CD4-positive, alpha-beta T cell treated with Interleukin-21 for 1 hour (primary cell): ENCODE measurements at places on chromosomes 5 and 9.

GRCh38 chr9:22405869-22406659 is 40.6 kb upstream of the DMRTA1 start:
- no peak for DNase-seq

DNA sequence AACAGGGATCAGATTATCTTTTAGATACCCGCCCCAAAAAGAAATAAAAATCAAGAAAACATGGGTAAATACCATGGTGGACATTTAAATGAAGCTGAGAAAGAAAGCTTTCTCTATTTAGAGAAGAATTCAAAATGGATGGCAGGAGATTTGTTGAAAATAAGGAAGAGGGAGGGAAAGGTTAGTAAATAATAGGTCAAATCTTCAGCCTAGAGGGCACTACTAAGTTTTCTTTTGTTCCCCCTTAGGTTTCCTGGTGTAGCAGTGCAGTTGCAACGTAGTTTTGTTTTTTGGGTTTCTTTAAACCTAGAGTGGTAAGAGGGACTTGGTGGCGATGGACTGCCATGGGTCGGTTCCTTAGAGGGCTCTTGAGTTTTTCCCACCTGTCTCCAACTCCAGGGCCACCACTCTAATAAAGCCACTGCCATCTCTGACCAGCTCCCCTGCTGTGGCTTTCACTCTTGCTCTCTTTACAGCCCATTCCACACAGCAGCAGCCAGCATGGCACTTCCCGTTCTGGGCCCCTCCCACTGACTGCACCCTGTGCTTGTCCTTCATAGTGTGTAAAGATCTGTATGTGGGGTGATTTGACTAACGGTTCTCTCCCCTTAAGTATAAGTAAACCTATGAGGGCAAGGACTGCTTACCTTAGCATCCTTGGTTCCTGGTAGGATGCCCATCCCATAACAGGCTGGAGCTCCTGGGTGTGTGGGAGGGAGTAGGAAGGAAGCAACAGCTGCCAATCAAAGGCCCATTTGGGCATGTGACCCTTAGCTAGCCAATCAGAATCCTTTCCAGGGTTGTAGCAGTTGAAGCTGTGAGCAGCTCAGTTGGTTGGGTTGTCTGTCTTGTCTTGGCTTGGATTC is 118.3 kb downstream of the SLC1A3 start:
- DNase-seq: peak; percentile 59

DNA sequence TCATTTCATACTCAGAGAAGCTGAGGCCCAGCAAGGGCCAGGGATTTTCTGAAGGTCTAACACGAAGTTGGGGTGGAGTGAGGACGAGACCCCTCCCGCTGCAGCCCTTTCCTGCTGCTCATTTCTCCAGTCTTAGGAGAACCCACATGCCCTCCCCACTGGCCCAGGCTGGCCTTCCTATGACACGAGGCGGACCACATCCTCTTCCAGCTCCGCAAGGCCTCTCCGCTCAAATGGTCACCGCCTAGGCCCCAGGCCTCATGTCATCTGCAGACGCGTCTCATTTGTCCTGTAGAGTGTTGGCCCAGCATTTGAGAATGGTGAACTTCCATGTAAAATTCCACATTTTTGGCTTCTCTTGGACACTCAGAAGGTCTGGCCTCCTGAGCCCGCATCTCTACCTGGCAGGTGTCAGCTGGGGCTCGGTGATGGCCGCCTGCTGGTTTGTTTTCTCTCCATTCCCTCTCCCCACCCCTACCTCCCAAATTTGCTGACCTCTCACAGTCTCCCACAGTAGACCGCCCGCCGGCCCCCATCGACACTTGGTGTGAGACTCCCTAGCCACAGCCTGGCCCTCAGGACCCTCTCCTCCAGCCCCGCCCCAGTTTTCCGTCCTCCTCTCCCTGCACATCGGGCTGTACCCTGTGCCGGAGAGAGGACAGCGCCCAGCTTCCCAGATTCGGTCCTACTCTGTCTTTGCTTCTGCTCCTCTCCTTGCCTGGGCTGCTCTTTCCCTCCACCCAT is 51.7 kb downstream of the ERGIC1 start:
- no peak for DNase-seq

DNA sequence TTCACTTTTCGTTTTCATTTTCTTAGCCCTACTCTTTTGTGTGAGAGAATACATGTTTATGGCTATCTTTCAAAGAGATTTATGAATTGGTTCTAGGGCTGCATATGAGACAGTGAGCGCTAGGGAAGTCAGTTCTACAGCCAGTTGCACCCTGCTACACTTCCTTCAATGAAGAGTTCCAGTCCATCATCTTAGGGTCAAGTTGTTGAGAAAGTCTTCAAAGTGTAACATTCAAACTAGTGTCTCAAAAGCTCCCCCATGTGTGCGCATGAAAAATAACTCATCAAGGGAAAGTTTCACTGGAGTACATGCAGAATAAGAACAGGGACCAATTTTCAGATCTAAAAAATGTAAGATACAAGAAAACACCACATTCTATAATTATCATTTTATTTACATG is 317.2 kb downstream of the DEPDC1B start:
- DNase-seq: no peak

GRCh38 chr9:22129633-22130032 is 120.5 kb upstream of the CDKN2B start:
- DNase-seq: no peak

- no peak for DNase-seq
These were observed 28.5 kb upstream of the KIF4B start for GRCh38 chr5:154984946-154985516.

GRCh38 chr5:178551059-178551458 is 39.1 kb downstream of the COL23A1 start:
- peak; percentile 9 for DNase-seq

DNA sequence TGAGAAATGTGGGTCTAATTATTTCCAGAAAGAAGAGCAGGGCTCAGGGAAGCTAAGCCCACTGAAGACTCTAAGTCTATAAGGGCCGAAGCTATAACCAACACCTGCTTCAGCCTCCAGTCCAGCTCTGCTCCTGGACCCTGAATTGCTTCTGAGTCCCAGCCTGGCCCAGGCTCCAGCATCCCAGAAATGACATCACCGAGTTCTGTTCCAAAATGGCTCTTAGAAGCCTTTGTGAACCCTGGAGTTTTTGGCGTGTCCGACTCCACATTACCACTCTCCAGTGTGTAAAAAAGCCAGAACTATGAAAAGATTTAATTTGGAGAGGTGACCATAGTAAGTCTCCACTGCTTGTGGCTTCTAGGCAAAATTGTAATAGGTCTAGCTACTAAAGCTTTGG is 289.9 kb downstream of the SLIT3 start:
- no peak for DNase-seq

DNA sequence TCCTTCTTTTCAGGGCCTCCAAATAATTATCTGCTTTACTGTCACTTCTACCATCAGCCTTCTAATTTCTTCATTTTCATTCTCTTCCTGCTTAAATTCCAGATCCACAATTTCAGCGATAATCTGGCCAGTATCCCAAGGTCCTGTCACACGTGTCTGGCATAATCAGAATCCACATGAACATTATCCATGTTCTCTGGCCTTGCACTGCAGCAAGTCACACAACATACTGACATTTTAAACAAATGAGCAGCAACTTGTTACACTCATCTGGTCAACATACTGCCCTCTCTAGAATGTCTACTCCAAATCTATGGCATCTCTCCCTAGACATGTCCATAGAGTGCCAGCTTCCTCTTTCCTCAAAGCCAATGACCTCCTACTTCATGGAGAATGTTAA is 43.8 kb upstream of the RASEF start:
- no peak for DNase-seq

DNA sequence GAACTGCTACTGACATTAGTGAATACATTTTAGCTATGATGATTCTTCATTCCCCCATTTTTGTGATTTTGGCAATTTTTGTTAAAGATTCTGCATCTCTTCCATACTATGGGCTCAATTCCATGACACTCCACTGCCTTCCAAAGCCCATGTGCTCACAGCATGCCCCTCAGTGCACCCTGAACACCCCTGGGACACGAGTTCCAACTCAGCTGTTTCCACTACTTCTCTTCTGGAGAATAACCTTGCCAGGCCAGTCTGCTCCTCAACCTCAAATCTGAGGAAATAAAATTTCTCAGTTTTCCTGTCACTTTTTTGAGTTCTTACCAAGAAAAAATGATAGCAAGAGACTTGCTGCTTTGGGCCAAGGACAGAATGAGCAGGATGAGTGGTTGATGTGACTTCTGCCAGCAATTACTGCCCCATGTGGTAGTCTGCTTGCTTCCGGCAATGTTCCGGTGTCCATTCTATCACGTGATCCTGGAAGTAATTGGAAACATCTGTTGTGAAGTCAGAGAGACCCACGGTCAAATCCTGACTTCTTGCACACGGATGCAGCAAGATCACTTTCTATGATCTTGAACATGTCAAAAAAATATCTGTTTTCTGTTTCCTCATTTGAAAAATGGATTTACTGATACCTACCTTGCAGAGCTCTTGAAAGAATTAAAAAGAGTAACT is 58.3 kb downstream of the EGFLAM start:
- no peak for DNase-seq

DNA sequence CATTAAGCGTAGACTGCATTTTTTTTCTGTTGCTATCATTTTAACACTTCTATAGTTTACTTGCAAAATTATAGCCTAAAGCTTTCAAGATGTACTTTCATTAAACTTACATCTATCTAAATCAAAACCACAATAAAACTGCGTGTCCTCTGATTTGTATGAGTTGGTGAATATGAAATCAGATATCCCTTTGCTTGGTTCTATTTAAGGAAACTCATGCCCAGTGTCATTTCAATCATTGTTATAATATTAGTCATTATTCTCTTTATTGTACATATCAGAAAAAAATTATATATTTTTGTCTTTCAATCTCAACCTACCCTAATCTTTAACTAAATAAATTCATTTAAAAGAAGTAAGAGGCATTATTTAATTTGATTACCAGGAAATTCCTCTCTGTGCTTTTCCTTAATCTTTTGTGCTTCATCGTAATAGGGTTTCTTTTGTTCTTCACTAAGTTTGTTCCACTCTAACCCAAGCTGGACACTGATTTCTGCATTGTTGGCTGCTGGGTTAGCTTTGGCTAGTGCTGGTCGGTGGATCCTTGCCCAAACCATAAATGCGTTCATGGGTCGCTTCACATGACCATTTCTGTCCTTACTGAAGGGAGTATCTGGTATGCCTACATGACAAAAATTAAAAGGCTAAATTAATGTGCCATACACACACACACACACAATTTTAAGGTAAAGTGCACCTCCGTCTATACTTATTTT is 3.8 kb downstream of the SOX30 start:
- DNase-seq: no peak

GRCh38 chr5:24591426-24591825 is 53.4 kb downstream of the CDH10 start:
- DNase-seq: no peak

DNA sequence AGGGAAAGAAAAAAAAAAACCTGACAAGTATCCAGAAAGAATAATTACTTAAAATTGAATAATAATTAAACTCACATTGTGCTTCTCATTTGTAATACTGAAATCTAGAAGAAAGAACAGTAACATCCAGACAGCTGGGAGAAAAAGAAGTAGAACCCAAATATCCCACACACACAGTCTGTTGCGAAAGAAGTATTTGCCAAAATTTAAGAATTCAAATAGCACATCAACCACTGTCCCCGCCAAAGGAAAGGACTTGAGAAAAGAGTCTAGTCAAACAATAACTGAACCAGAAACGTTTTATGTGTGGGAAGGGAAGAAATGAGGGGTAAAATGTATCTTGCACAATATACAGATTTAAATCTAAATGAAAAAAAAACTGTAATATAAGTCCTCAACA is 202.8 kb downstream of the MLLT3 start:
- DNase-seq: no peak

GRCh38 chr5:41683181-41683580 is 172.8 kb upstream of the PLCXD3 start:
- no peak for DNase-seq

GRCh38 chr9:77987081-77987656 is 44.4 kb downstream of the GNAQ start:
- no peak for DNase-seq

GRCh38 chr5:96563816-96564215 is 98.4 kb upstream of the CAST start:
- no peak for DNase-seq

DNA sequence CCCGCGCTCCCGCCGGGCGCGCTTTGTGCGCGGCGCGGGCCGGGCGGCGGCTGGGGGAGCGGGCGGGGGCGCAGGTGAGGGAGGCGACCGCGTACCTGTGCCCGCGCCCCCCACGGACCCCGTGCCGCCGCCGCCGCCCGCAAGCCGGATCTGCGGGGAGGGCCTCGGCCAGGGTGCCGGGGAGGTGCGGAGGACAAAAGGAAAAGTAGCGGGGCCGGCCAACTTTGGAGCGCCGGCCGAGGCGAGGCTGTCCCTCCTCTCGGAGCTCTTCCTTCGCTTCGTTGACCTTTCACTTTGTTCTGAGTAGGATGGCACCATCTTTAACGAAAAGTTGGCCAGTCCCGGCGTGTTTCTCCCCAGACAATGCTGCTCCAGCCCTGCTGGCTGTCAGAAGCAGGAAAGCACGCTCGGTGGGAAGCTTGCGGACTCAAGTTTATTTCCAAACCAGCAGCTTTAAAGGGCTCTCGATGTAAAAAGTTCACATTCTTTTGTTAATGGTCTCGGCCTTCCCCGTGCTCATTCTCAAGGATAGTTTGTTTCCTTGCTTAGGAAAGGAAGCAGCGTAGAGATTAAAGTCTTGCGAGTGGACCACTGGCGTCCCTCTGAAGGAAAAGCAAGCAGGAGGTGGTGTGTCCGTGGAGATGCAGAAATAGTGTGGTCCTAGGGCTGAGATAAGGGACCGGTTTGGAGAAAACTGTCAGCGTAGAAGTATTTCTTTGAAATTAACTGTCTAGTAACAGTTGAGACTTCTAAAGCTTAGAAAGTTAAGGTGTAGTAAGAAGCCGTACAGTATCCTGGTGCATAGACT is 639 bp downstream of the EHMT1 start:
- peak; percentile 40 for DNase-seq

GRCh38 chr9:14240537-14240936 is 73.4 kb downstream of the NFIB start:
- DNase-seq: no peak

DNA sequence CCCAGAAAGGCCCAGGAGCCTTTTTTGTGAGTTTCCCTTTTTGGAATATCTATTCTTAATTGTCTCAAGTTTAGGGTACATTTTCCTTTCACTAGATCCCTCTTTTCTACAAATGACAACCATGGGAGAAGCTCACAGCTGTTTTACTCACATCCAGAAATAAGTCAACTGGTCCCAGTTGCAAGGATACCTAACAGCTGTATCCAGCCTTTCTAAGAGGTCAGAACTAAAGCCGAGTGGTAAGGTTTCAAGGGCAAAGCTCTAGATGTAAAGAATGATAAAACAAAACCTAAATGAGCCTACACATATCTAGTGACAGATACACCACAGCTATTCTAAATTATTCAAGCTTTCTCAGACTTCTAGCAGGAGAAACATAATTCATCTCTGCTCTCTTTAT is 4.4 kb downstream of the FGF10 start:
- DNase-seq: no peak

- no peak for DNase-seq
These were observed 33.9 kb downstream of the PTBP3 start for GRCh38 chr9:112299514-112299913.

- no peak for DNase-seq
These were observed 497.5 kb upstream of the RGMB start for GRCh38 chr5:98275980-98276379.
